Activated CD4-positive, alpha-beta T cell treated with anti-CD3 and anti-CD28 coated beads, Interleukin-2, amount 50 U/mL, for 24 hours (primary cell): ENCODE measurements at places on chromosomes 3 and 15.

DNA sequence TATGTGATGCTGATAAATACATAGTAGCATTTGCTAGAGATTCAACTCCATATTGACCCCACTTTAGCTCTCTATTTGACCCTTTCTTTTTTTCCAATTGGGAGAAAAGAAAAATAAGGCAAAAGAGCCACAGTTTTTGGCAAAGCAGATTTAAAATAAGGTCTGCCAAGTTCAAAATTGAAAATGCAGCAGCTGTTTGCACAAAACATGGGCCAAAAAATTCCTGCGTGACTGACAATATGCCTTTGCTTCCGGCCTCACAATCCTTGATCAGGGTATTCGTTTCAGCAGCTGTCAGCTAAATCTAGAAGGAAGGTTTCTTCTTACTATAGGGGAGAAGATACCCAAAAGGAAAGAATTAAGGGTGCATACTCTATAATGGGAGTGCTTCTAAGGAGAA, 563.5 kb upstream of the CCDC54 start:
- DNase-seq: no peak

- peak; percentile 52 for DNase-seq
Observed at GRCh38 chr3:44913868-44914468, 39.6 kb downstream of the TGM4 start.

GRCh38 chr3:31985831-31986230, 4.3 kb downstream of the ZNF860 start:
- no peak for DNase-seq

DNA sequence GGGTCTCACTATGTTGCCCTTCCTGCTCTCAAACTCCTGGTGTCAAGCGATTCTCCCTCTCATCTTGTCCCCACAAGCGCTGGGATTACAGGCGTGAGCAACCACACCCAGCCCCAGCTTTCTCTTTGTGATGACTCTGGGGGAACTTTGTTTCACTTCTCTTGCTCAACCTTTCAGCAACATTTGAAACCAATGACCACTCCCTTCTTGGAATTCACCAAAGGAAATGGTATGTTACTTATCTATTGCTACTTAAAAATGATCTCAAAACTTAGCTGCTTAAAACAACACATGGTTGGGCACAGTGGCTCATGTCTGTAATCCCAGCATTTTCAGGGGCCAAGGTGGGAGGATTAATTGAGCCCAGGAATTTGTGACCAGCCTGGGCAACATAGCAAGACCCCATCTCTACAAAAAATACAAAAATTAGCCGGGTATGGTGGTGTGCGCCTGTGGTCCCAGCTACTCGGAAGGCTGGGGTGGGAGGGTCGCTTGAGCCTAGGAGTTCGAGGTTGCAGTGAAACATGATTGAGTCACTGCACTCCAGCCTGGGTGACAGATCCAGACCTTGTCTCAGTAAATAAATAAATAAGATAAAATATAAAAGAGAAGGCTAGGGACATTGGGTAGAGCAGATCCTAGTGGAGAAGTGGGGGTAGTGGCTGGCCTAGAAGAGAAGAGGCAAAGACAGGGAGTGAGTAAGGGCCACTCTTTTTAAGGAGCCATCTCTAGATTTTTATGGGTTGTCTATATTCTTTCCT, 10.3 kb upstream of the COPG1 start:
- DNase-seq: no peak

DNA sequence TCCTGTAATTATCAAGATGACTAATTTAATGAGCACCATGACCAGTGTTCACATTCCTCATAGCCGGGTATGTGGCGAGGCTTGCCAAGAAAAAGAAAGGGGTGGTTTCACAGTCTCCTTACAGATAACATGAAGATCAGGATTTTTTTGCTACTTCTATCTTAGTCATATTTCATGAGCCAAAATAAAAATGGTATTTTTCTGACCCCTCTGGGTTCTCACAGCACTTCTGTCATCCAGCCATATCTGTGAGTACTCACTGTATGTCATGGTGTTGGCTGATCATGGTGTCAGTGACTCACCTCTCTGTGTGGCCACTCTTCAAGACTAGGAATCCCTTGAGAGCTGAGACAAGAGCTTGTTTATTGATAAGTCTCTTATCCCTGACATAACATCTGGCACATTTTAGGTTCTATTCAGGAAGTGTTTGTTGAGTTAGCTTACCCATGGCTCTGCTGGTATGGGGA, 130.5 kb upstream of the LMCD1 start:
- DNase-seq: no peak

DNA sequence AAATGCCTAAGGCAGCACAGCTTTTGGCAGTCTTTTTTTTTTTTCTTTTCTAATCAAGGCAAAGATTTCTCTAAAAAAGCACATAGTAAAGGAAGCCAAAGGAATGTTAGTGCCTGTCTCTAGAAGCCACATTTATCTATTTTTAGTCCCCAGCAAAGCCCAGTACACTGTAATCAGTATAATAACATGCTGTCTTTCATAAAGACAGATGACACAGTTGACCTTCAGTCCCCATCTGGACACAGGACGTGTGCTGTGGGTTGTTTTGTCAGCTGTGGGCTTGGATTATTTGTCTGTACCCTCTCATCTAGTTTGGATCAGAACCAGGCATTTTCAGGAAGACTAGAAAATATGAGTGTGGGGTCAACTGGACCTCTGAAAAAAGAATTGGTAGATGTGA, 110.4 kb upstream of the CTNNB1 start:
- no peak for DNase-seq

GRCh38 chr15:83685916-83686332, 32.0 kb downstream of the ADAMTSL3 start:
- no peak for DNase-seq

- DNase-seq: no peak
Observed at GRCh38 chr15:31934821-31935220, 95.5 kb upstream of the CHRNA7 start.

GRCh38 chr3:182258538-182259177, 534.6 kb upstream of the ATP11B start:
- no peak for DNase-seq

GRCh38 chr3:141996437-141996836, 120.0 kb downstream of the ATP1B3 start:
- DNase-seq: no peak

GRCh38 chr3:148494451-148494850, 203.3 kb upstream of the AGTR1 start:
- no peak for DNase-seq

DNA sequence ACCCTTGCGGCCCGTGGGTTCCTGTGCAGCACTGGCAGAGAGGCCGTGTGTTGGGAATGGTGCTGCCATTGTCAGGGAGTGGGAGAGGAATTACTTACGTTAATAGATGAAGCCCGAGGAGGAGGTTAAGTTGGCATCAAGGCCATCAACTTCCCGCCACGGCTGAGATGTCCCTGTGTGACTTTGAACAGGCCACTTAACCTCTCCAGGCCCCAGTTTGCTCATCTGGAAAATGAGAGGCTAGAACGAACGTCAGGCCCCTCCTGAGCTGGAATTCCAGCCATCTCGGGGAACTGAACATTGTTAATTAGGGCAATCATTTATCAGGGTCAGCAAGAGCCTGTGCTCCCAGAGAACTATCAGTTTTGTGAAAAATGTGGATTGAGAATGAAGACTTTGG, 91.4 kb upstream of the MYZAP start:
- no peak for DNase-seq

DNA sequence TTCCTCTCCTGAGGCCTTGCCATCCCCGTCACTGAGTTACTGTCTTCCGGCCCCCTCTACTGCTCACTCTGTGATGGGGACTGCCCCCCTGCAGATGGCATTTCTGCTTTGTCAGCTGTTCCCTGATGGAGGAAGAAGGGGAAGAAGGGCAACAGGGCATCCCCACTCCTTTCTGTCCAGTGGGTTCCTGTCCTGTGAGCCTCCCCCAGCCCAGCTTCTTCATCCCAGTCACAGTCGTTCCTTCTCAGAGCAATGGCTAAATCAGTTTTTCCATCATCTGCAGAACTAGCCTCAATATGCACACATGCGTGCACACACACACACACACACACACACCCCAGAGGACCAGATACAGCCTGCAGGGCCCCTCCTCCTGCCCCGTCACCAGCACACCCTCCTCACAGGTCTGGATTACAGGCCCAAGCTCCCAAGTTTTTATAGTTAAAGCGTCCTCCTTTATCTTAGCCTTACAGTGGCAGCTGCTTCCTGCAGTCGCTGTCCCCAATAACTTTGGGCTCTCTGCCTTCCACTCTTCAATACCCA, 21.4 kb downstream of the ALDH1L1 start:
- DNase-seq: no peak

- DNase-seq: no peak
Observed at GRCh38 chr3:64176461-64176996, 48.7 kb downstream of the PRICKLE2 start.

DNA sequence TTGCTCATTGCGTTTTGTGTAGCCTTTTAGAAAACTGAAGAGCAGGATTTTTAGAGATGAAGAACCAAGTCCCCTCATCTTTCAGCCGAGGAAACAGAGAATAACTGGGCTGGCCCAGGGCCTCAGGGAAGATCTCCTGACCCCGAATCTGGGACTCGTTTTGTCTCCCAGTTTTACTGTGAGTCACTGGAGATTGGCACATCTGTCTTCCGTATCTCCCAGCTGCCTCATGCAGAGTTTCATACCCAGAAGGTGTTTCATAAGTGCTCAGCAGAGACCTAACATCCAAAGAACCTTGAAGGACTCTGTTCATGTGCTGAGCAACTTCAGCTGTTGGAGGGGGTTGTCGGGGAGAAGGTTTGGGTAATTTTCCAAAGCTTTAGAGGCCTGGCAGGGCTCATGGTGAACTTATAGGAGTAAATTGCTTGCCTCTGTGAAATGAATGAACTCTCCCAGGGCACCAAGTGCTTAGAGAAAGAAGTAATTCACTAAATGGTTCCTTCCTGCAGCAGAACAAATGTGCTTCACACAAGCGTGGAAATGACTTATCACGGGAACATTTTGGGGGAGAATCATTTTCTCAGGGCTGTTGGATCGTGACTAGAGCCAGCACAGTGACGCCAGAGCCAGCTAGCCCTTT, 121.4 kb downstream of the FAM43A start:
- DNase-seq: no peak
